ENCODE measurements at places on chromosomes 7 and 10.

DNA sequence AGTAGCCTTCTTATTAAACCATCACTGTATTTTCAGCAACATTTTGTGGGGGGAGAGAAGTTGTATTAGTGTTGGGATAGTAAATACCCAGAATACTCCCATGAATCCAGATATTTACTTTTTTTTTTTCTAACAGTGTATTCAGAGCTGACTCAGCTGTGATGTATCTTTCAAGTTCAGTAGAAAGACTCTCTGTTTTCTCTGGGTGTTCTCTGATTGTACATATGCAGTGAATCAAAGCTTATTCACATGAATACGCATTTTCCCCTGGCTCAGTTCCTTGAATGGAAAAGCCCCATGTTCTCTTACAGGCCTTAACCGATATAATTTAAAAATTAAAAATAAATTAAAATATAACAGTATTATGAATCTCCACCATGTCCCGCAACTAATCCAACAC is 1.3 kb downstream of the TFPI2 start:
- no peak for DNase-seq

DNA sequence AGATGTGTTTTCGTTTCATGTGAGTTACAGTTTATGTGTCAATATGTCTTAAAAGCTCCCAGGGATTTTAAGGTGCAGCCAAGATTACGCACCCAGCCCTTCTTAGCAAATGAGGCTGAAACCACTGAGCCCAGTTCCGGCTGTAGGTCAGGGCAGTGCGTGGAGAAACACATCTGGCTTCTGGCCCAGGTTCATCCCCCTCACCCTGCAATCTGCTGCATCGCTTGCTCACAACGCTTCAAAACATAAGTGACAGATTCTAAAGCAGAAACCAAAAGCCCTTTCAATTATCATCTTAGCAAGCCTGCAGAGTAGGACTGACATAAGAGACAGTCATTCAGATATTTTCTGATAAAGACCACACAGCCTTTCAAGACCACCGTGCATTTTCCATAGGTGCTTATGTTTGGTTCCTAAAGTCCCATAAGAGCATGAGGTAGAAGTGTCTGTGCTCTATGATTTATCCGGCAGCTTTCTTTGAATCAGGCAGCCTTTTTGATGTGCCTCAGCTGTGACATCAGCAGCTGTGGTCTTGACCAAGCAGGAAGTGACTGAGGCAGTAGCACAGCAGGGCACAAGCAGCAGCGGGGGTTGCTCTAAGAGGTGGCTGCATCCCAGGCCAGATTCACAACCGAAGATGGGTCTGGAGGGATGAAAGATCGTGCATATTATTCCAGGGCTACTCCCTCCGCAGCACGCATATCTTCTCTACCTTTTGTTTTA is 72.1 kb upstream of the LYZL2 start:
- DNase-seq: peak; percentile 87

GRCh38 chr7:77653572-77653971 is 42.7 kb upstream of the RSBN1L start:
- no peak for DNase-seq

DNA sequence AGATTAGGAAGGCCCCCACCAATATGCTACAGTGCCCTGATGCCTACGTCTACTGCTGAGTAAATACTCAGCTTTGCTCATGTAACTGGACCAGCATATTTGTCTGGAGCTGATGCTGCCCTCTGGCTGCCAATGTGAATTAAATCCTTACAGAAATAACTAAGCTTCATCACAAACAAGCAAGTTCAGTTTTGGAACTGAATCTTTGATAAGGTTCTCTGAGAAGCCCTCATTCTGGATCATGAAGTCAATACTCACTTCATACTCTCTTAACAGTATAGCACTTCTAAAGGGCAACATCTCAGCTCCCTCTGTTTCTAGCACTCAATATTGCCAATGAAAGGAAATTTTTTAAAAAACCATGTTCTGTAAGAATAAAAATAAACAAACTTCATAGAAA is 246.7 kb downstream of the ETV1 start:
- DNase-seq: no peak

DNA sequence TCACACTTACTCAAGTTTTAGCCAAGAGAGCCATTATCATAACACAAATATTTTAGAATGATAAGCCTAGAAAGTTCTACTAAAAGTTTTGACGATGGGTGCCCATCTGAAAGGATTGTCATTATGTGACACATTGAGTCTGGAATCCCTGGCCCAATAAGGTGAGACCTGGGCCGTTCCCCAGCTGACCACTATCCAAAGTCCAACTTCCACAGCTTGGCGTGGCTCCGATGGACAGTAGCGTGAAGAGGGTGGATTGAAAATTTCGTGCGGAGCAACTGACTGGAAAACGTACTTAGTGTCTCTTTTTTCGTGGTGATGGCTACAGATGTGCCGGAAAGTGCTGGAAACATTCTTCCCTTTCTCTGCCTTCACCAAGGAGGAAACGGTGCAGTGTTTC is 439.0 kb upstream of the ZMIZ1 start:
- DNase-seq: no peak

- no peak for DNase-seq
These were observed 106.0 kb downstream of the CYTH3 start for GRCh38 chr7:6166443-6166891.

- no peak for DNase-seq
These were observed 300 bp downstream of the ARHGAP21 start for GRCh38 chr10:24723386-24723787.

- DNase-seq: no peak
These were observed 94.0 kb downstream of the NPSR1 start for GRCh38 chr7:34751725-34752643.

- no peak for DNase-seq
These were observed 61.1 kb upstream of the SAMD8 start for GRCh38 chr10:75050149-75050919.

DNA sequence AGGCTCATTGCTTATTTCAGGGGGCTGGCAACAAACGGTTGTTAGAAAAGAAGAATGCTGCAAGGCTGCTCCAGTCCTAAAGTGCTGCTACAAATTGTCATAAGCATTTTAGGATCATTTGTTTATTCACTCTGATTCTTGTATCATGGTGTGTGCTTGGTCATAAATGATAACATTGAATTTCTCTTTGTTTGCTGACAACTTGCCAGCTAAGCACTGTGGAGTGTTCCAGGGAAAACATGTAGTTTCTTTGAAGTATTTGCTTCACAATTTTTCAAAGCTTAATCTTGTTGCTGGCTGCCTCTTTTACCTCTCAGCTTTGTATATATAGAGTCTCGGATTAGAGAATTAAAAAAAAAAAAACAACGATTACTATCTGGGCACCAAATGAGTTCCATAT is 263.0 kb downstream of the PHF14 start:
- no peak for DNase-seq

GRCh38 chr10:49276596-49276995 is 22.4 kb upstream of the C10orf71 start:
- no peak for DNase-seq

DNA sequence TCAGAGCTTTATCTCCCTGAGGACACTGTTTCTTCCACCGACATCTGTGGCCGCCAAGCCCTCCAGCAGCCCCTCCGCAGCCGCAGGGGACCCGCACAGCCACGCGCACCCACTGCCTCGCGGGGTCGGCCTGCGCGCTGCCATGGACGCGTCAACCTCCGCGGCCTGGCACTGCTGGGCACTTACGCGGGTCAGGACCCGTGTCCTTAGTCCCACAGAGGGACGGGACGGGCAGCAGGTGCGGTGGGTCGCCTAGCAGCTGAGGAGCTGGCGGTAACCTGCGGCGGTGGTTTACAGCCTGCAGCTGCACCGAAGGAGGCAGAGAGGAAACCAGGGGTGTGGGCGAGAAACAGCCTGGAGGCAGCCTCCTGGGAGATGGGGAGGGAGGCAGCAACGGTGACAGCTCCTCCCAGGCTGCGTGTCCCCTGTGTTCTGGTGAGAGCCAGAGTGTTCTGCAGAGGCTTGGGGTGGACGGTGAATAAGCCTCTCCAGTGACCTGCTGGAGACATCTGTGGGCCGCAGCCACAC is 61.3 kb downstream of the SEC61G start:
- no peak for DNase-seq

- peak; percentile 64 for DNase-seq
These were observed 37.6 kb upstream of the SVOPL start for GRCh38 chr7:138738551-138739335.

DNA sequence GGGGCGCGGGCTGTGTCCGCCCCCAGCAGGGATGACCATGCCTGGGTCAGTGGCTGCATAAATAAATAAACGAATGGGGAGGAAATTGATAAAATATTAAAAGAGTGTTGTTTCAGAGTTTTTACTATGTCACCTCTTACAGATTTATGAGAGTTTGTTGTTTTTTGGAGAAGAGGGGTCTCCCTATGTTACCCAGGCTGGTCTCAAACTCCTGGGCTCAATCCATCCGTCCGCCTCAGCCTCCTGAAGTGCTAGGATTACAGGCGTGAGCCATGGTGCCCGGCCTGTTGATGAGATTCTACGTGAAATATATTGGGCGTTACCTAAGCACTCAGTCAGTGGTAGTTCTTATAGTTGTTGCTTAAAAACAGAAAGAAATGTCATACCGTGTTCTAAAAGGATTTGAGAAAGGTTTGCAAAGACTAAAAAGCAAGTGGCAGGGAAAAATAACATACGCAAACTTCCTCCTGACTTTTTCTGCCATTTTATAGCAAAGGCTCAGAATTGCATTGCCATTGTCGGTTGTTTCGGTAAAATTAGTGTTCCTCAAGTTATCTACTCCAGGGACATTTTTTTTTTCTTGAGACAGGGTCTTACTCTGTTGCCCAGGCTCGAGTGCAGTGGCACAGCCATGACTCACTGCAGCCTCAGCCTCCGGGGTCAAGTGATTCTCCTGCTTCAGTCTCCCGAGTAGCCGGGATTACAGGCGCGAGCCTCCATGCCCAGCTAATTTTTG is 39.5 kb upstream of the FOXK1 start:
- DNase-seq: no peak

GRCh38 chr10:11197266-11197712 is 179.6 kb downstream of the CELF2 start:
- DNase-seq: peak; percentile 79

DNA sequence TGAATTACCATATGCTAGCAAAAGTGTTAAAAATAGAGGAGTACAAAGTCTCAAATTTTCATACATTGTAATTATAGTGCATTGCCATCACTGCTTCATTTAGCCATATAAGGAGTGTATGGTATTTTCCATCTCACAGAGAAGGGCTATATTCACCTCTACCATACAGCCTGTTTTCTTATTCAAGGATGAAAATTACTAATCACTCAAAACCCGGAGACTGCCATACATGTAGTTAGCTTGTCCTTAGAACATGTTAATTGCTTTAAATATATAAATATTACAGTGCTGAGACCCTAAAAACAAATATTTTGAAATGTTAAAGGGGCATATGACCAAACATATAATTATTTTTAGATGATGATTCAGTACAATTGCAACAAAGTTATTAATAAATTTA is 49.4 kb downstream of the CPEB3 start:
- no peak for DNase-seq

DNA sequence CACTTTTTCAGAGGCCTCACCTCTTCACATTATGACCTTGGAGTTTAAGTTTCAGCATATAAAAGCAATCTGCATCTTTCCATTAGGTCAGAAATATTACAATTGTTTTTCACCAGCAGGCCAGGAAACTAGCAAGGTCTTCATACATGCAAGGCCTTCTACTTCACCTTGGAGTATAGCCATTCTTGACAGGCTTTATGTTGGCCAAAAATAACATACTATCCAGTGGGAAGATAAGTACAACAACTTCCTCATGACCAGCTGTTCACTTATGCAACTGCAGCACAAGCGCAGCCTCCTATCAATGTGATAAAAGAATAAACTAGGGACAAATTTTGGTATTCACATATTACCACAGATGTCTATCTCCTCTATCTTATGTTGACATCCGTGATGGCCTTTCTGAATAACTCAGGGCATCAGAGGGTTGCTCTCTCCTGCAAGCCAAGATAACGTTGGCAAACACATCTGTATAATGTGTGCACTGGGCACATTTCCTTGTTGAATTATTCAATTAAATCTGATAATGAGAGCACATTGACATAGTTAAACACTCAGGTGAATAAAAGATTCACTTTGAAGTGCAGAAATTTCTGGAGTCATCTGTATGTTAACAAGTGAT is 239.8 kb downstream of the FZD1 start:
- no peak for DNase-seq

- DNase-seq: no peak
These were observed 33.7 kb upstream of the PLXDC2 start for GRCh38 chr10:19782430-19783089.

DNA sequence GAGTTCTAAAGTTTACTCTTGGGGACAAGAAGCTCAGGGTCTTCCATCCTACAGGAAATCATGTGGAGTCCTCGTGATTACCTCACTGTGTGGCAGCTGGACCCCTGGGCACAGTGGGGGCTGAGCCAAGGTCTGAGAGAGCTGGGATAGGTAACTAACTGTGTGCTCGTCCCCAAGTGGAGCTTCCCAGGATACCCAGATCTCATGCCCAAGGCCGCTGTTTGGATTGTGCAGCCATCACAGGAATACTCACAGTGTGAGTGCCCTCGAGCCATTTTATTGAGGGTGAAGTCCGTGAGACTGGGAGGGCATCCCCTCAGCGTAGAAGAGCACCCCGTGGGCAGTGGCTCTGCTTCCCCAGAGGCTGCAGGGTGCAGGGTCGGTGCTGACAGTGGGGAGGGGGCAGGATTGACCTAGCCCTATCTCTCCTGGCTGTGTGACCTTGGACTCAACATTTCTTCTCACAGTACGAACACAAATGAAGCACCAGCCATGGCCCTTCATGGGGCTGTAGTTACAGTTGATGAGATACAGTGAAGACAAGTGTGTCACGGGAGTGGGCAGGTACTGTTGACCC is 69.6 kb upstream of the LEP start:
- no peak for DNase-seq

DNA sequence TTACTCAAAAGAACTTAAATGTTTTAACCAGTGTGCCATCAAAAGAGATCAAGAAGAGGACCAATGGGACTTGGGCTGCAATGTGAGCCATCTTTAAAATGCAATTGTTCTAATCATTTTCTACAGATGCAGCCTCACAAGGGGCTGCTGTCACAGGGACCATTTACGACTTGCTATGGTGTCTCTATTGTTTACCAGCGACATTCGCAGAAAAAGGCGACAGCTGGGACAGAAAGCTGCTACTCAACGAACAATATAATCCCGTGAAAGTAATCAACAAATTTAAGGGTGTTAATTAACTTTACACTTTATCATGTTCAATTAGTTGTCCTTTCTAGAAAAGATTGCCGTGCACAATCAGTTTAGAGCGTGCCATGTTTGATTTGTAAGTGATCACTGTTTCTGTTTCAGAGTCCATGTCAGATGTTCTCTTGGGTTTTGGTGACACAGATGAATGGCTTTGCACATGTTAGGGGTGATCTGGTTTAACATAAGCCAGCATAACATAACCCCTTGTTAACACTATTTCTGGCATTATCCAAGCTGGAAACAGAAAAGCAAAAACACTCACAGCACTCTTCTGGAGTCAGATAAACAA is 110.8 kb downstream of the HIBADH start:
- DNase-seq: no peak

- no peak for DNase-seq
These were observed 89.4 kb upstream of the AKR1E2 start for GRCh38 chr10:4736608-4737007.

- DNase-seq: no peak
These were observed 2.7 kb upstream of the FRAT2 start for GRCh38 chr10:97336942-97337831.

GRCh38 chr7:37705976-37706375 is 22.4 kb downstream of the GPR141 start:
- DNase-seq: no peak

- no peak for DNase-seq
These were observed 56.6 kb downstream of the PON1 start for GRCh38 chr7:95267754-95268153.
